Gastroesophageal sphincter (tissue), 4 donors: ENCODE measurements at places on chromosomes 16 and 17. TPM values are rescaled to one million over a fixed set of nuclear protein-coding genes. Genes with fewer than 3 reads are reported as not detected.

DNA sequence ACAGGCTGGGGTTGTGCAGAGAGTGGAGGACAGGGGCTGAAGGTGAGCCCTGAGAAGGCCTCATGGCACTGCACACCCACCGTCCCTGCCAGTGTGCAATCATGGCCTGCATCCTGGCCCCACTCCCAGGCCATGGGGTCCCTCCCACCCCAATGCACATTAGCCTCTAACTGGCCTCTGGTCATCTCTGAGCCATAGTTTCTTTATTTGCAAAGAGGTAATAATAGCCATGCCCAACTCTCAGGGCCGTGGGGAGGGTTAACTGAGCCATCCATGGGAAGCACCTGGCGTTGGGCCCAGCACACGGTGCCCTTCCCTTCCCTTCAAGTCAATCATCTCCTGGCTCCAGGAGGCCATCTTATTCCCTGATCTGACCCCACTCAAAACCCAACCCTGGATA is 10.8 kb upstream of the ITGA3 start:
- no peak for ATAC-seq

DNA sequence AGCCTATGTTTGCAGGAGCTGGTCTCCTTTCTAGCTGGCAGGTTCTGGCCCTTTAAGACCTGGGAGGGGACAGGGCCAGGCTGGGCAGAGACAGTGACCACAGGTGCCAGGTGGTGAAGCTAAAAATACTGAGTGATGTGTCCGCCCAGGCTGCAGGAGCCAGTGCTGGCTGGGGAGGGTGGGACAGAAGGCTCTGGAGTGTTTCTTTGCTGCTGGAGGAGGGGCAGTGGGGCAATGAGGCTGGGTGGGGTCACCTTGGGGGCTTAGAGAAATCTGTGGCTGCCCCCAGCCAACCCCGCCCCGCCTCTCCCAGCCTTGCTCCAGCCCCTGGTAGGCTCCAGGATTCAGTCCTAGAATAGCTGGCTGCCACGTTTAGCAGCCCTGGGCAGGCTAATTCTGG is 30.4 kb upstream of the SBK1 start:
- no peak for ATAC-seq

GRCh38 chr17:77200711-77201110 is 59.9 kb downstream of the SEC14L1 start:
- peak; percentile 58 for ATAC-seq

GRCh38 chr17:43025290-43025657 is 243 bp downstream of the RND2 start:
- ATAC-seq: no peak

GRCh38 chr16:76583466-76583865 is 306.3 kb downstream of the CNTNAP4 start:
- ATAC-seq: no peak

GRCh38 chr17:27466743-27467375 is 10.6 kb downstream of the KSR1 start:
- peak; percentile 31 for ATAC-seq

- ATAC-seq: peak; percentile 81
These were observed 415 bp upstream of the FOXF1 start for GRCh38 chr16:86509759-86510464.

DNA sequence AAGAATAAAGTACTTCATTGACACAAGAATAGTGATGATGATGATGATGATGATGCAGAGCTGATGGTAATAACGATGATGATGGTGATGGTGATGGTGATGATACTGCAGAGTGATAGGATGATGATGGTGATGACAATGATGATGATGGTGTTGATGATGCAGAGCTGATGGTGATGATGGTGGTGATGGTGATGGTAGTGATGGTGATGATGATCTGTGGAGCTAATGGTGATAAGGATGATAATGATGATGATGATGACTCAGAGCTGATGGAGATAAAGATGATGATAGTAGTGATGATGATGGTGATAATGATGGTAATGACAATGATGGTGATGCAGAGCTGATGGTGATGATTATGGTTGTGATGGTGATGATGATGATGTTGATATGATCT is 448.1 kb downstream of the HS3ST4 start:
- ATAC-seq: no peak

DNA sequence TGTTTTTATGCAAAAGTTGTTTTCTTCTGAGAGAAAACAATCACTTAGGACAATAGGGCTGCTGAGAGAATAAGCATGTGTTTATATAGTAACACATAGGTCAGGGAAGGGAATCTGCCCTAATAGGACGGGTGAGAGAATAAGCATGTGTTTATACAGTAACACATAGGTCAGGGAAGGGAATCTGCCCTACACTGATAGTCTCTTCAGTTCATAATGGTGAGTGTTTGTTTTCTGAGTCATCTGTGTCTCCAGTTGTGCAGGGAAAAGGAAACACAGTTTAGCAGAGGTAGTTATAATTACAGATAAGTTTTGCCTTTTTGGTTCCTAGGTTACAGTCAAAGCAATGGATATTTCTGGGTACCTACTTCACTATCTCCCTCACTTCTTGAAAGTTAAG is 252.3 kb upstream of the CA10 start:
- no peak for ATAC-seq

DNA sequence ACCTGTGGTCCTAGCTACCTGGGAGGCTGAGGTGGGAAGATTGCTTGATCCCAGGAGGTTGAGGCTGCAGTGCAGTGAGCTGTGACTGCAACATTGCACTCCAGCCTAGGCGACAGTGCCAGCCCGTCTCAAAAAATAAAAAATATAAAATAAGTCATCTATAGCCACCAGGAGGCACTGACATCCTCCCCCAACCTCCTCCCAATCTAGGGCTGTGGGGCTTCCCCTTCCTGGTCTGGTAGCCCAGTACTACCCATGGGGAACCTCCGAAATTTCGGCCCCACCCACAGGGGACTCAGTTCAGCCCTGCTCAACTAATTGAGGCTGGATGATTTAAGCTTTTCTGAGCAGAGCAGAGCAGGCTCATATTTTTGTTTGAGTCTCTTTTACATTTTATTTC is 3.2 kb downstream of the ZSCAN10 start:
- peak; percentile 49 for ATAC-seq

GRCh38 chr16:58040945-58041627 is 15.5 kb downstream of the MMP15 start:
- no peak for ATAC-seq

DNA sequence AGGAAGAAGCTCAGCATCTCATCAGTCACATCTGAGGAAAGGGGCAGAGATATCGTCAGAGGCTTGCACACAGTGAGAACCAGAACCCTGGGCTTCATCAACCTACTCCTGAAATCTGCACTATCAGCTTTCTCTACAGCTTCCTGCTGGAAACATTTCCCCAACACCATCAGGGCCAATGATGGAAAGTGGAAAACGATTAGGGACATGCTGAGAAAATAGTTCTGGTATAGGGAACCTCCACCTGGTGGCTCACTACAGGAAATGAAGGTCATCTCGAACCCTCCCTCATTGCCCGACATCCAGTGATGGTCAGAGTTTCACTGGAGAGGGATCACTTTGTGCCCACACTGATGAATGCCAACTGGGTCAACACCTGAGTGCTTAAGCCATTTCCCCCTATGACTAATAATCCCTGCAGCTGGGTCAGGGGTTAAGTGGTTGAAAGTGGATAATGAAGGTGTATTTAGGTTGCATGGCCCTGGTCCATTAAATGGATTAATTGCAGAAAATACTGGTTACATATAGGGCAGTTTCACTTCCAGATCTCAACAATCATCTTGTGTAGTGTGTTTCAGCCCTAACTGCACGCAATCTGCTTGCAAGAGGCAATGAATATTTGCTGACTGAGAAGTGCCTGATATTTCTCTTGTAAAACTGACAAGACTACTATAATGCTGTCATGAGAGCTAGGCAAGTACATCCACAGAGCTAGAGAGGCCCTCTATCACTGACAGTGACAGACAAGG is 43.1 kb upstream of the GSG1L start:
- no peak for ATAC-seq

DNA sequence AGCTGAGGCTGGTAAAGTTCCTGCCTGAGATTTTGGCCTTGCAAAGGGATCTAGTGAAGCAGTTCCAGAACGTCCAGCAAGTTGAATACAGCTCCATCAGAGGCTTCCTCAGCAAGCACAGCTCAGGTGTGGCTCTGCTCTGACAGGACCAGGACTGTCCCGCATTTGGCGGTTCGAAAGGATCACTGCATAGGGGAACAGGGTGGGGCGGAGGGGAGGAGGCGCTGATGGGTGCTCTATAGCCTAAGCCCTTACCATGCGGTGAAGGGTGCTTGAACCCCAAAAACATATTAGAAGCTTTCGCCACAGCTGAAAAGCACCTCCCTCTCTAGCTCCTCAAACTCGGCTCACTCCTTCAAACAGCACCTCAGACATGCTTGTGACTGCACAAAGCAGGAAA is 29.9 kb upstream of the ENDOV start:
- no peak for ATAC-seq

GRCh38 chr16:4800290-4801041 is 2.0 kb downstream of the ROGDI start:
- no peak for ATAC-seq

- no peak for ATAC-seq
These were observed 54.5 kb upstream of the ADORA2B start for GRCh38 chr17:15890279-15890892.

DNA sequence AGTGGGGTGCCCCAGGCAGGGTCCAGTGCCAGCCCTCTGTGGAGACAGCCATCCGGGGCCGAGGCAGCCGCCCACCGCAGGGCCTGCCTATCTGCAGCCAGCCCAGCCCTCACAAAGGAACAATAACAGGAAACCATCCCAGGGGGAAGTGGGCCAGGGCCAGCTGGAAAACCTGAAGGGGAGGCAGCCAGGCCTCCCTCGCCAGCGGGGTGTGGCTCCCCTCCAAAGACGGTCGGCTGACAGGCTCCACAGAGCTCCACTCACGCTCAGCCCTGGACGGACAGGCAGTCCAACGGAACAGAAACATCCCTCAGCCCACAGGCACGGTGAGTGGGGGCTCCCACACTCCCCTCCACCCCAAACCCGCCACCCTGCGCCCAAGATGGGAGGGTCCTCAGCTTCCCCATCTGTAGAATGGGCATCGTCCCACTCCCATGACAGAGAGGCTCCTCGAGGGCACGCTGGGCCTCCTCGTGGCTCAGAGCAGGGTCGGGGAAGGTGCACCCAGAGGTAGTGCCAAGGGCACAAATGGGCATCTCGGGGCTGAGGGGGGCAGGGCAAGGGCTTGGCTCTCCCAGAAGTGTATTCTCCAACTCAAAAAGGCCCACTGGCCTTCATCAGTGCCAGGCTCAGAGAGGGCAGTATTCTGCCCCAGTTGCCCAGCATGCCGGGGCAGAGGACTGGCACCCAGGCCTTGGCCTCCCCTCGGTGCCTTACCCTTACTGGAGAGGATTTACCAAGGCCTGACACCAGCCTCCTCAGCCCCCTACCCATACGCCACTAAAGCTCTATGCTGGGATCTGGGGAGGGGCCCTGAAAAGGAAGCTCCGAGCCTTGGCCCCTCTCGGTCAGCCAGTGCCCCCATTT is at the start of gene CDH5:
Gene CDH5, plus strand, starts transcription at position 259 of the 867 bp plus-strand sequence. CDS start 12,647 bp downstream, outside the sequence.
- peak; percentile 60 for ATAC-seq

- peak; percentile 52 for ATAC-seq
These were observed 43.5 kb downstream of the ST3GAL2 start for GRCh38 chr16:70395345-70395901.

GRCh38 chr16:83723244-83723643 is 84.5 kb upstream of the HSBP1 start:
- no peak for ATAC-seq

GRCh38 chr16:3182608-3183444 is 5.2 kb upstream of the OR1F1 start:
- ATAC-seq: no peak

DNA sequence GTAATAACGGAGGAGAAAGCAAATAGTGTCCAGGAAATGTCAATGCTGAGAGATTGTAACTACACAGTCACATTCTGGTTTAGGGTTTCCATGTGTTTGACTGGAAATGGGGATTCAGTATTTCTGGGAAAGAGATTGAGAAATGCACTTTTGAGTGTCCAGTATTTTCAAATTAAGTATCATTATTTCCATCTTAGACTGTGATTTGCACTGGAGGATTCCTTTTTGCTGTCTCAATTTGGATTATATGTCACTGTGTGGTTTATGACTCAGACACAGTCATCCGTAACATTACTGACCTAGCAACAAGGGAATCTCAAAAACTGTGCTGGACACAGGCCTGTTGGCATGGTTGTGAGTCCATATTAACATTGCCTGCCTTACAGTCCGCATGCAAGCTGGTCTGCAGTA is 681.4 kb downstream of the CDH11 start:
- ATAC-seq: peak; percentile 74

GRCh38 chr17:67821871-67822367 is 3.4 kb upstream of the BPTF start:
- no peak for ATAC-seq

DNA sequence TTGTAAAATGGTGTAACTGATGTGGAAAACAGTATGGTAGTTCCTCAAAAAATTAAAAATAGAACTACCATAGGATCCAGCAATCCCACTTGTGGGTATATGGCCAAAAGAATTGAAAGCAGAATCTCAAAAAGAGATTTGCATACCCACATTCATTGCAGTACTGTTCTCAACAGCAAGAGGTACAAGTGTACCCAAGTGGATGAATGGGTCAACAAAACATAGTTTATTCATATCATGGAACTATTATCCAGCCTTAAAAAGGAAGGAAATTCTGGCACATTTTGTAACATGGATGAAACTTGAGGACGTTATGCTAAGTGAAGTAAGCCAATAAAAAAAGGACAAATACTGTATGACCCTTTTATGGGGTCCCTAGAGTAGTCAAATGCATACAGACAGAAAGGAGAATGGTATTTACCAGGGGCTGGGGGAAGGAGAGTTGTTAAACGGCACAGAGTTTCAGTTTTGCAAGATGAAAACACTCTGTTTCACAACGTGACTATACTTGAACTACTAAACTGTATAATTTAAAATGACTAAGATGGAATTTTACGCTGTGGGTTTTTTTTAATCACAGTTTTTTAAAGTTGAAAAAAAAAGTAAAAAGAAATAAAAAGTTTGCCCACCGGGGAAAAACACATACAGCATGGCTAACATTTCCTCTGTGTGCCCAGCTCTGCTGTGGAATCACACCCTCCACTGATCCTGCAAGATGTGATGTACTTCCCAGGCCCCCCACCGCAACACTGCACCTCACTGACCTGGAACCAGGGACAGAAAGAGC is 6.1 kb downstream of the TVP23A start:
- ATAC-seq: no peak

- no peak for ATAC-seq
These were observed 4.9 kb upstream of the MED1 start for GRCh38 chr17:39455919-39456318.

The CHMP1A gene
- total RNA-seq: 87.8 TPM

The PGP gene
- 8.9 TPM for total RNA-seq

The PABPN1L gene
- total RNA-seq: 0.54 TPM

The HAP1 gene
- total RNA-seq: 0.54 TPM

The PLA2G10 gene
- not detected for total RNA-seq

The AMZ2 gene
- total RNA-seq: 54.9 TPM

The SLC5A10 gene
- not detected for total RNA-seq

The EME1 gene
- total RNA-seq: not detected

The SLC22A31 gene
- not detected for total RNA-seq

The DYNLRB2 gene
- total RNA-seq: 1.2 TPM

The KRT20 gene
- not detected for total RNA-seq

The TEKT3 gene
- total RNA-seq: not detected

The RUNDC3A gene
- 0.69 TPM for total RNA-seq

The PMFBP1 gene
- 0.81 TPM for total RNA-seq

The PSMD3 gene
- 105 TPM for total RNA-seq

The MPP3 gene
- 6.4 TPM for total RNA-seq

The SLC46A1 gene
- 8.9 TPM for total RNA-seq

The FOXJ1 gene
- total RNA-seq: not detected
